Activated T-helper 1 cell treated with Interleukin-2 at 50 U/mL for 16 hours (primary cell): ENCODE measurements at places on chromosomes 1 and 21.

- no peak for DNase-seq
These were observed 572 bp downstream of the CYB5RL start for GRCh38 chr1:54199151-54199764.

DNA sequence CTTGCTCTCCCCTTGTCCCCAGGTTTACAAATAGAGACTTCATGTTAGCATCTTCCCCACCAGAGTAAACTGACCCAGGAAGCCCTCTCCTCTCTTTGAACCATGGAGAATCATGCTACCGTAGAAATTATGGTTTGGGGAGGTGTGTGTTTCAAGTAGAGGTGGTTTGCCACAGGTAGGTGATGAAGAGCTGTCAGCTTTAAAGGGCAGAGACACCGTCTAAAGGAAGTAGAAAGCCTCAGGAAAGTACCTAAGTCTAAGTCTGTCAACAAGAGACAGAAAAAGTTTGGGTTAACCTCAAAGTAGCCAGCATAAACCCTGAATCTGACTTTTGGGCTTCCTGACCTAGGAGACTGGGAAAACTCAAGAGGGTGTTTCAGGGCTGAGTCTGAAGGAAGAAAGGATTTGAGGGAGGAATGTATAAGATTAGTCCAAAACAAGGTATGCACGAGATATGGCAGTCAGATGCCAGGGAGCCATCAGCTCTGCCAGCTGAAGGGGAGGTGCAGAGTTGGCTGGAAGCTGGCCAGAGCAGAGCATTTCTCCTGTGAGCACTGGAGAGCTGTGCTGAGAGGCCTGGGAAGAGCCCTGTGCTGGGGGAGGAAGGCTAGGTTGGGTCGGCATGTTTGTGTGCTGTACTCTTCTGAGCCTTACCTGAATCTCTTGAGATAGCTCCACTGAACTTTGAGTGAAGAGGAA lies 14.3 kb downstream of the ADAMTSL4 start:
- DNase-seq = no peak

DNA sequence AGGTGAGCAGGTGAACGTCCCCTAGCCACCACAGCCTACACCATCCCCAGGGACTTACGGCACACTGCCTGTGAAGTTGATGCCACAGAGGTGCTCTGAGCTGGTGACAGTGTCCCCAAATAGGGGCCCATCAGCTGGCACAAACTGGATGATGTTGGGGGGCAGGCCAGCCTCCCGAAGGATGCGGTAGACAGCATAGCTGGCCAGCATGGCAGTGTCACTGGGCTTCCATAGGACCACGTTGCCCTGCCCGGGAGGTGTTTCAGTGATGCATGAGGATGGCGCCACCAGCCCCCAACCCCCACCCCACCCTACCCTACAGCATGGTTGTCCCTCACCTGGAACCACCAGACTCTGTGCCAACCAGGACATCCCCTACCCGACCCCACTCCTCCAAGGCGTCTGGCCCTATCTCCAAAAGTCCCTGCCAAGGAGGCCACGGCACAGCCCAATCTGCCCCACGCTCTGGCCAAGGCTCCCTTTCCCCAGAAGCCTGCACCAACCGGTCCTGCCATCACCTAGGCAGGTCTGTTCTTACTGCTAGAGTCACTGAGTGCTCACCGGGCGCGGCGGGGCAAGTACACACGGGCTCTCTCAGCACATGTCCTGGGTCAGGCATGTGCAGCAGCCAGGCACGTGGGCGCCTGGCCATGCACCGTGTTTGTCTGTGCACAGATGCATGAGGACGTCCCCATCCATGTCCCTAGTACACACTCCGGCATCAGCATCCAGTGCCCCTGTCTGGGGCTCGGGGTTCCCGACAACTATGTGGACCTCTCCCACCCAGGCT lies 20.5 kb downstream of the ALDH4A1 start:
- no peak for DNase-seq

DNA sequence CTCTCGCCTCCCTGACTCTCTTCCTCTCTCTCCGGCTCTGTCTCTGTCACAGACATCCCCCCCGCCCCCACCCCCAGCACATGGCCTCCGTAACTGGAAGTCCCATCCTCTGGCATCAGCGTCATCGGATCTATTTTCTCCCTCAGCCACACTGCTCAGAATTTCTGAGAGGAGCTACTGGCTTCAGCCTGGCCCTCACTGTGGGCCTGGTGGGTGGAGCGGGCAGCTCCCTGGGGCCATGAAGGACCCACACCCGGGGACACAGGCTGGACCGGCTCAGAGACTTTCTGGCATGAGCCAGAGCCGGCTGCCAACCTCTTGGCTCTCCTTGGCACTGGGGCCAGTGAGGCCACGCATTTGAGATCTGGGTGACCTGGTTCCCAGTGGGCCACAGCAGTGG lies 61.2 kb upstream of the CASZ1 start:
- no peak for DNase-seq

DNA sequence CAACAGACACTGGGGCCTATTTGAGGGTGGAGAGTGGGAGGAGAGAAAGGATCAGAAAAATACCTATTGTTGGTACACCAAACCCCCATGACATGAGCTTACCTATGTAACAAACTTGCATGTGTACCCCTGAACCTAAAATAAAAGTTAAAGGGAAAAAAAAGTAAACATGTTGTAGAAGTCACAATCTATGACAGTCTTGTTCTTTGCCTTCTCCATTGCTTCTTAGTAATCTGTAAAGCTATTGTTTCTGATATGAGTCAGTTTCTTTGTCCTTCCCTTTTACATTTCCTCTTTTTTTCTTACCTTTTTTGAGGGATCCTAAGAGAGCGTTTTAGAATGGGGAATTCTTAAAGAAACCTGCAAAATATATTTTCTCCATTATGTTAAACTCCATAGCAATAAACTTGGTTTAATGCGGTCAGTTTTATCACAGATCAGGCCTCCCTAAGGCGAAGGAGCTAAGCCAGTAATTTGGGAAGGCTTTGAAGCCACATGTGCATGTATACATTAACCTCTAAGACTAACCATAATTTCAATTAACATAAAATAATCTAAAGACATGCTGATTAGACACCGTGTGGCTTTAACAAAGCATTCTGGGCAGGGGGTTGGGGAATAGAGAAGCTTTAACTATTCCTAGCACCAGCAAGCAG lies 77.8 kb upstream of the C1orf105 start:
- no peak for DNase-seq

- DNase-seq = no peak
These were observed 6.6 kb upstream of the NSUN4 start for GRCh38 chr1:46334030-46334384.

DNA sequence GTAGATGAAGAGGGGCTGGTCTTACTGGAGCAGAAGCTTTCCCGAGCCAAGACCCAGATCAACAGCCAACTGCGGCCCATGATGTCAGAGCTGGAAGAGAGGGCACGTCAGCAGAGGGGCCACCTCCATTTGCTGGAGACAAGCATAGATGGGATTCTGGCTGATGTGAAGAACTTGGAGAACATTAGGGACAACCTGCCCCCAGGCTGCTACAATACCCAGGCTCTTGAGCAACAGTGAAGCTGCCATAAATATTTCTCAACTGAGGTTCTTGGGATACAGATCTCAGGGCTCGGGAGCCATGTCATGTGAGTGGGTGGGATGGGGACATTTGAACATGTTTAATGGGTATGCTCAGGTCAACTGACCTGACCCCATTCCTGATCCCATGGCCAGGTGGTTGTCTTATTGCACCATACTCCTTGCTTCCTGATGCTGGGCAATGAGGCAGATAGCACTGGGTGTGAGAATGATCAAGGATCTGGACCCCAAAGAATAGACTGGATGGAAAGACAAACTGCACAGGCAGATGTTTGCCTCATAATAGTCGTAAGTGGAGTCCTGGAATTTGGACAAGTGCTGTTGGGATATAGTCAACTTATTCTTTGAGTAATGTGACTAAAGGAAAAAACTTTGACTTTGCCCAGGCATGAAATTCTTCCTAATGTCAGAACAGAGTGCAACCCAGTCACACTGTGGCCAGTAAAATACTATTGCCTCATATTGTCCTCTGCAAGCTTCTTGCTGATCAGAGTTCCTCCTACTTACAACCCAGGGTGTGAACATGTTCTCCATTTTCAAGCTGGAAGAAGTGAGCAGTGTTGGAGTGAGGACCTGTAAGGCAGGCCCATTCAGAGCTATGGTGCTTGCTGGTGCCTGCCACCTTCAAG lies 57.3 kb downstream of the LAMC2 start:
- no peak for DNase-seq

GRCh38 chr1:210696709-210697108 lies 368.0 kb downstream of the HHAT start:
- DNase-seq = no peak

DNA sequence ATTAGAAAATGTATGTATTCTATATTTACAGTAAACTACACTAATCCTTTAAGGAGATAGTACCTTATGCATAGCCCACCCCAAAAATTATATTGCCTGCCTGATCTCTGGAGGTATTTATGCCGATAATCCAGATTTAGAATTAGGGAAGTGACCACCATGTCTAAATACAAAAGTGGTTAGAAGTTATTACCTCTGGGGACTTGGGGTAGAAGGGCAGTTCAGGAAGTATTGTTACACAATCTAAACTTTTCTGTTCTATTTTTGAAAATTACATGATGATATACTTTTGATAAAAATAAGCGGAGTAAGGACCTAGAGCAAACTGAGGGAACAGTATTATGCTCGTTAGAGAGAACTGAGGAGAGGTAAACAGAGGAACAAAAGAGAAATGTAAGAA lies 90.5 kb upstream of the ZP4 start:
- no peak for DNase-seq

DNA sequence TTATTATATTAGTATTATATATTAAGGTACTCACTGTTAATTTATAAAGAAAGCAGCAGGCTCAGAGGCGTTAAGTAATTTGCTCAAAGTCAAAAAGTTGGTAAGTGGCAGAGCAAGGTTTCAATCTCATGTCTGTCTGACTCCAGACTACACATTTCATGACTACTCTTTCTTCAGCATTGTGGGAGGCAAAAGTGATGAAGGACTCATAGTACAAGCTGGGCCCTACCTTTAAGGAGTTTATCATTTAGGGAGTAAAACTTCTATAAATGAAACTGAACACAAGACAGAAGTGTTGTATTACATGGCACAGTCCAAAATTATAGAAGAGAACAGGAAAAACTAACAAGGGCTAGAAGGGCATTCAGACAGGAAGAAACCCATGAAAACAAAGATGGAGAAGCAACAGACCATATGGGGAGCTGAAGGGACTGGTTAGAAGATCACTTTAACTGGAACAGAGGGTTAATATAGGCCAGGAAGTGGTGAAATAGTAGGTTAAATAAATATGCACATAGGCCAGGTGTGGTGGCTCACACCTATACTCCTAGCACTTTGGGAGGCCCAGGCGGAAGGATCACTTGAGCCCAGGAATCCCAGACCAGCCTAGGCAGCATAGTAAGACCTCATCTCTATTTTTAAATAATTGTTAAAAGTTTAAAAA lies 11.5 kb downstream of the SORT1 start:
- DNase-seq = no peak

DNA sequence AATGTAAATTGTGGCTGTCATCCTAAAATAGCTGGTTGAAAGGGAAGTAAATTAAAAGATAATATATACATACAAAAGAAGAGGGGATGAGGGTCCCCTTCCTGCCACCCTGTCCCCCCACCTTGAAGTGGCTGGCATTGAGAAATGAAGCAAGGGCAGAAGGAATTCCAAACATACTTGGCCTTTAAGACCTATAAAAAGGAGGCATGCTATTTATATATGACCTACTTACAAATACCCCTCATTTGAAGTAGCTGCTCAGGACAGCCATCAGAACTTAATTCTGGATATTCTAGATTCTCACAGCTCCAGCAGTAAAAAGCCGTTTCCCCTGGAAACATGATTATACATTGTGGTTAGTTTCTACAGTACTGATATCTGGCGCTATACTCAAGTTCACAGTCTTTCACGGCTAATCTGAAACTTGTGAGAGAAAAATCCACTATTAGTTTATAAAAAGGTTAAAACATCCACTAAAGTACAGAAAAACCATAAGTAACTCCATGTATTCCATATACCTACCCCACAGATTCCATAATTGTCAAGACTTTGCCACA lies 9.6 kb upstream of the MAP10 start:
- DNase-seq = no peak

DNA sequence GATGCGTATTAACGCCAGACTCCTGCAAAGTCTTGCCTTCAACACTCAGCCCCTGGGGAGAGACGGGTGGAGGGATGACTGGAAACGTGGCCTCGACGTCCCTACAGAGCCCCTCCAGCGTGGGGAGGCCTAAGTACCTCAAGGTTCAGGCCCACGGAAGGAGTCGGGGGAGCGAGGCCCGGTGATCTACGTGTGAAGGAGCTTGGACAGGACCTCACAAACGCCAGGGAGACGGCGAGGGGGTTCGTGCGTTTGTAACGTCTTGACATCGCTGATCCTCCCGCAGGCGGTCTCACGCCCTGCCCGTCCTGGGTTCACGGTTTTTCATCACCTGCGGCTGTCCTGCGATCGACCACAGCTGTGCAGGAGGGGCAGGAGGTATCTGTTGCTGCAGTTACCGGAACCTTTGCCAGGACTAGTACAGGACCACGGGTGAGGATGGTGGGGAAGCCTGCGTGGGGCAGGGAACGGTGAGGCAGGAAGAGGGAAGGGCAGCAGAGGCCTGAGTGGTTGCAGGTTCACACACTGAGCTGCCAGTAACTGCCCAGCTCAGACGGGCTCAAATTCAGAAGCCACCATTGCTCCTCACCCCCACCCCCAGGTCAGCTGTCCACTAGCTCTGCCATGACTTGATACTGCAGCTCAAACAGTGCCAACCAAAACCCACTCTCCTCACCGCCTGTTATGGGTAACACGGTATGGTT lies 889 bp upstream of the CCNL2 start:
- DNase-seq = no peak

GRCh38 chr21:30733026-30733425 lies 14.0 kb downstream of the KRTAP21-2 start:
- no peak for DNase-seq

GRCh38 chr1:172903581-172904220 lies 147.0 kb downstream of the TNFSF18 start:
- no peak for DNase-seq
